ENCODE measurements at places on chromosomes 1 and 21.
A peak's percentile ranks its signal among the peaks of the same experiment; 100 is the strongest.

GRCh38 chr1:15299179-15299578 lies 52.2 kb downstream of the FHAD1 start:
- DNase-seq: no peak

DNA sequence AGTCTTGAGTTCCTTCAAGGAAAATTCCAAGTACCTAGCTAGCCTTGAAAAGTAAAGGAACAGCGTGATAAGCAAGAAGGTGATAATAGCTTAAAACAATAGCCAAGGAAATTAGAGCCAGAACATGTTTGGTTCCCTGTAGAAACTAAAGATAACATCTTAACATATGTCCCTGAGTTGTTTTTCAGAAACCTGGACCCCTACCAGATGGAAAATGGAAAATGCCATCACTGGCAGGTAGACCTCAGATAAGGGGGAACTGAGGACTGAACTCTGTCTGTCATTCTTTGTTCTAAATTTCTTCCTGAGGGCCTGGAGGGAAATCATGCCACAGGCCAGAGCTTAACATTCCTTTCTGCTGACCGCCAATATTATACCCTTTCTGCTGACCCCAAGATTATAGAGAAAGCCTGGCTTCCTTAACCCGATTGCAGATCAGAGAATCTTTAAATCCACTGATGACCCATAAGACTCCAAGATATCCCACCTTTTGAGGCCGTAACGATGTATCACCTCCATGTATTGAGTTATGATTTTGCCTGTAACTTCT lies 23.4 kb downstream of the CNIH3 start:
- DNase-seq: no peak

DNA sequence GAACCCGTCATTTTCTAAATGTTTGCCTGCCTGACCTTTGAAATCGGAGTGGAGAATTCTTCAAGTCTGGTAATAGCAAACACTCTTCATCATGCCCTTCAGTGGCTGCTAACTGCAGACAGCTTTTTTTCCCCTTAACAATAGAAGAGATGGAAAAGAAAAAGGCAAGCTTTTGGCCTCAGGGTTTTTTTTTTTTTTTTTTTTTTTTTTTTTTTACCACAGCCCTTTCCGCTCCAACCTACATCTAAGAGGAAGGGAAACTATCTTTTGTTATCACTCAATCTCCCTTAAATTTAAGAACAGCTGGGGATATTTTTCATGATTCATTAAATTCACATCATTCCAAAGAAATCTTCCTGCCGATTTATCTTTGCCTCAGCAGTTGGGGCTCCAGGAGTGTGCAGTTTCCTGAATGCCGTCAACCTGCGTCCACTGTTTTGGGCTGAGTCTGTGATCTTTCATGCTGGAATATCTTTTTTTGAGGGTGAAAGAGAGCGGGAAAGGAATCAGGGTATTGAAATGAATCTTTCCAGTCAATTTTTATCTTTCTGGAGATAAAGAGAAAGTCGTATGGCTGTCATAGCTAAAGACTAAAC lies 144.5 kb upstream of the SMYD2 start:
- DNase-seq: no peak

DNA sequence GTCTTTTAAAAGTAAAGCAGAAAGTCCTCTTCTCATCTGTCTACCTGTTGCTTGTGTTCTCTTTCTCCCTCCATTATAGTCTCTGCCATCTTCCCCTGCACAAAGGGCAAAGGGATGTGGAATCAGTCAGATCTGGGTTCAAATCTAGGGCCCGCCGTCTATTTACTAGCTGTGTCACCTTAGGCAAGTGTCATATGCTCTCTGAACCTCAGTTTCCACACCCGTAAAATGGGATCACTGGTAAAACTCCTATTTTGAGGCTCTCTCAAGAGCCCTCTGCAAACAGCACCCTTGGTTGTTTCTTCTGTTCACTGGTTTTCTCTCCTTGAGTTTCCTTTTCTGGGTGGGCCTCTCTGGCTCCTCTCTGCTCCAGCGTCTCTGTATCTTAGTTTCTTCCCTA lies 2.6 kb upstream of the PTPRU start:
- DNase-seq: no peak

DNA sequence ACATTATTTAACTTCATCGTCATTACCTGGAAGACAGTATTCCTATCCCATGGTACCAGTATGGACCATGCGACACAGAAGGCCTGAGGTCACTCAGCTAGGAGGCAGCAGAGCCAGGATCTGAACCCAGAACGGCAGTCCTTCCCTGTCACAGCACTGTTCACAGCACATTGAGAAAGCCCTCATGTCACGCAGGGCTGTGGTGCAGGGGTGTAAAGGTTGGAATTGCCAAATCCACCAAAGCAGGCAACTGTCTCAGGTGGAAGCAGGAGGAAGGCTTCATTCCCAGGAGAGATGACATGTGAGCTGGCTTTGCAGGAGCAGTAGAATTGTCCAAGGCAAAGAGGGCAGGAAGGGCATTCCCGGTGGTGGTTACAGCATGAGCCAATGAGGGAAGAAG lies 9.9 kb upstream of the TTC22 start:
- DNase-seq: no peak

DNA sequence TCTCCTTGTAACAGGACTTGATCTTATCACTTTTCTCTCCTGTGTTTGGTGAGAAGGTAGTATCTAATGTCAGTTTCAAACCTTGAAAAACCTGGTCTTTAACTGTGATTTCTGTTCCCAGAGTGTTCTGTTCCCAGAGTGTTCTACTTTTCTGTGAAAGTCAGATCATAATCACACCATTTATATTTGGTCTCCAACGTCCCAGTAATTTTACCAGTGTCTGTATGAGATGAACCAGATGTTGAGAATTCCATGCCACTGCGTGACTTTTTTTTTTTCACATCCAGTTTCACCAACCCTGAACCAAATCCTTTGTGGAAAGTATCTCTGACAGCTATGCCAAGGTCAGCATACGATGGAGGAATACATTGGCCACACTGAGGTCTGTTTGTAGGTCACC lies 365.2 kb downstream of the USP25 start:
- DNase-seq: no peak

- DNase-seq: no peak
Measured at GRCh38 chr1:24426744-24427544, 11.3 kb downstream of the NIPAL3 start.

DNA sequence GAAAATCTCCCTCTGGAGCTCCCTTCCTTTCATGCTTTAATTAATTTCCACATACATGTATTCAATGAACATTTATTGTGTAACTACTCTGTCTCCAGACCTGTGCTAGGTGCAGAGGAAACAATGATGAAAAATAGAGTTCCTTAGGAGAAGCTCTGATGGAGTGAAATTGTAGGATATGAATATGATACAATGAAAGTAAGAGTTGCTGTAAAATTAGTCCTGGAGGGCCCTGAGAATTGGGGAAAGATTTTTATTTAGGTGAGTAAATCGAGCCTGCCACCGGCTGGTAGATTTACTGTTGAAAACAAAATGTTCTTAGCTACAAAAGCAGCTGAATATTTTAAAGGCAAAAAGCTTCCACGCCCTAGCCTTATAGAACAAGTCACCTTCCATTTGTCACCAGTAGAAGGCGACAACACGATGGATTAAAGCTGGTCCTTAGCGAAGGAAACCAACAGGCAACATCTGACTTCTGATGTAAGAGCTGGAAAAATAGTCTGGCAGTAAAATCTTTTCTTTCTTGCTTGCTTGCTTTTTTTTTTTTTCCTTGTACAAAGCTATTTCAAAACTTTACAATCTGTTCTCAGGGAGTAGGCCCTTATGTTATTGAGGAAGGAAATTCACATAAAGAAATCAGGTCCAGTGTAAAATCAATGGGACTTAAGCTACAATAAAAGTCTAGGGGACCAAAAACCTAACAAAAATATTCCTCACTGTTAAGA lies 82.0 kb upstream of the ROR1 start:
- DNase-seq: peak; percentile 75

GRCh38 chr1:229819091-229819490 lies 193.0 kb downstream of the URB2 start:
- DNase-seq: no peak

DNA sequence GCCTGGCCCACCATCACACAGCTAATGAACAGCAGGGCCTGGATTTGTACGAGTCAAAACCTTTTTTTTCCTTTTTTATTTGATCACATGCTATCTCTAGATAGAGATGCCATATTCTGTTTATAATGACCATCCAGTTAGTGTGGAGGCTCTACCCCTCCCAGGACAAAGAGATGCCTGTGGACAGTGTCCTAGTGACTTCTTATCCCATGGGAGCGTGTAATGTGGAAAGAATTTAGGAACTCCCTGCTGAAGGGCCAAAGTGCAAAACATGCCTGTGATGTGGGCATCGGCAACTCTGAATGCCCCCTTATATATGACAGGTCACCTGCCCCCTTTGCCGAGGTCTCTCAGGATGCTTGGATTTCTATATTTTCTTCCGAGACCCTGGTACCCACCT lies 292.2 kb downstream of the RRAGC start:
- DNase-seq: no peak

- DNase-seq: no peak
Measured at GRCh38 chr1:46948629-46949416, 7.5 kb upstream of the CYP4A11 start.

DNA sequence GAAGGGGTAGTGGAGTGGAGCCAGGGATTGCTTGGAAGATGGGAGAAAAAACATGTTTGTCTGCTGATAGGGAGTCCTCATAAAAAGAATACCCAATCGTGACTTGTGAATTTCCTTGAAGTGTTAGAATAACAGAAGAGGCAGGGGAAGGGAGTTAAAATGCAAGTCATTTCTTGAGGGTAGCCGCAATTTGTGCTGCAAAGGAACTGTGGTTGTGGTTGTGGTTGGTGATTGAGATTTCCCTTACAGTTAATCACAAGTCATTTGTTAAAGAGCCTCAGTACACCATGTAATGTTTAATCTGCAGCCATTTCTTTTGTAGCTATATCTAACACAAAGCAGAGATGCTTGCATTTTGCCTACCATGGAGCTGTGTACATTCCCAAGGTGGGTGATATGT lies 38.5 kb upstream of the EGLN1 start:
- DNase-seq: no peak
